ENCODE measurements at places on chromosomes 2 and 18.

GRCh38 chr2:86446060-86446459, 4.9 kb downstream of the KDM3A start:
- DNase-seq: no peak

GRCh38 chr2:133400411-133400810, 167.9 kb downstream of the NCKAP5 start:
- DNase-seq: no peak

GRCh38 chr2:133676392-133677130, 108.3 kb upstream of the NCKAP5 start:
- no peak for DNase-seq

GRCh38 chr2:136116813-136117390, 1.0 kb downstream of the CXCR4 start:
- no peak for DNase-seq

GRCh38 chr2:112601754-112602153, 17.3 kb downstream of the CHCHD5 start:
- DNase-seq: no peak

DNA sequence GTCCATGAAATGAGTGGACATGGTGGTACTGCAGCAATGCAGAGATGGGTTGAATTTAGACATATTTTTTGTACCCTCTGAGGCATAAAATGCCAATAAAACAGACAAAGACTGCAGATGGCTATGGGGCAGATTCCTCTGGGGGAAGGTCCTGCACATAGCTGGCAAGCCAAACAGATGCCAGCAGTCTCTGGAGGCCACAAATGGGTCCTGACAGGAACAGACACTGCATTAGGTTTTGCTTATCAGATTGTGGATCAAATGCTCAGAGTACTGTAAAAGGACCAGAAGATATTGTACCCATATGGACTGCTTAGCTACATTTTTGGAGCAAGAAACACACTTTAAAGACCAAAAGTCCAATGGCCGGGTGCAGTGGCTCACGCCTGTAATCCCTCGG, 40.9 kb upstream of the ORC2 start:
- no peak for DNase-seq

DNA sequence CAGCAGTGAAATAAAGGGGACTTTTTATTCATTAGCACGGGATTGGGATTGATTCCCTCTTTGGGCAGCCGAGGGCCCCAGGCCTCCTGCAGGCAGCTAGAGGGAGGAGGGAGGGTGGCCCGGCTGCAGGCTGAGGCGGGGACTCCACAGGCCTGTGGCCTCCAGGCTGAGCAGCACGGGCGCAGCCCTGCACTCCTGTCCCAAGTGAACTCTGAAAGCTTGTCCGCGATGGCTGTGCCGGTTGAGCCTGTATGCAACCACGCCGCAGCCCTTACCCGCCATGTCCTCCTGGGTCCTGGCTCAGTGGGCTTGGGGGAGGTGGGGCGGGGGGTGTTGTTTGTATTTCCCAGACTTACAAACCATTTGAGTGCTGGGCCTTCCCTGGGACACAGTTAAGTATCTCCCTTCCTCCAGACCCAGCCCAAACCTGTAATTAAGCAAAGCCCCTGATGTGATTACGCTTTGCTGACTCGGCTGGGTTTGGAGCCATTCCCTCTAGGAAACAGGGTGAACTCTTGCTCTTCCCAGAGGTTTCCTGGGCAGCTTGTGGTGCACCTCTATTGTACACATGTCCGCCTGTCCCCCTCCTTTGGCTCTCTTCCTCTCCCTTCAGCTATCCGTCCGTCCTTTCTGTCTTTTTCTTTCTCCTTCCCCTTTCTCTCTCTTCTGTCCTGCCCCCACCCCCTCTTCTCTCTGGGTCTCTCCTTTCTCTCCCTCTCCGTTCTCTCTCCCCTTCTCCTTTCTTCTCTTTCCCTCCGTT, 5.3 kb downstream of the GLI2 start:
- DNase-seq: no peak

DNA sequence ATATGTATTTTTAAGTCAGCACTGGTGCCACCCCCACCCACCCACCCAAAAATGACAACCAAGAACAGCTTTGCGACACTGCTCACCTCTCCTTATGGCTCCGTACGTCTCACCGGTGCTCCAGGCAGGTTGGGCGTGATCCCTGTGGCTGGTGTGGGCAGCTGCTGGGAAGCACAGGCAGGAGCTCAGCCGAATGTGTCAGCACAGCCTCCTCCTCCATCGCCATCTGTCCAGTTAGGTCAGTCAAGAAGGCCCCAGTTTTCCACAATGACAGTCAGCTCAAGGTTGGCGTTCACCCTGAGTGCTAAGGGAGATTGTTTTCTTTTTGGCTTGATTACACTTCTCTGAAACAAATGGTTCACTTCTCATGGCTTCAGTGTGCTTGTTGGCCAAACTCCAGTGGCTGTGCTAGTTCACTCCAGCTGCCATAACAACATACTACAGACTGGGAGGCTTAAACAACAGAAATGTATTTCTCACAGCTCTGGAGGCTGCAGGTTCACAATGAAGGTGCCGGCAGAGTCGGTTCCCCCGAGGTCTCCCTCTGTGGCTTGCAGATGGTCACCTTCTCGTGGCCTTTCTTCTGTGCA, 30.2 kb downstream of the AMER3 start:
- DNase-seq: no peak

GRCh38 chr18:26550998-26551694, 2.8 kb upstream of the KCTD1 start:
- no peak for DNase-seq

GRCh38 chr2:169348321-169349024, 13.9 kb downstream of the LRP2 start:
- no peak for DNase-seq

DNA sequence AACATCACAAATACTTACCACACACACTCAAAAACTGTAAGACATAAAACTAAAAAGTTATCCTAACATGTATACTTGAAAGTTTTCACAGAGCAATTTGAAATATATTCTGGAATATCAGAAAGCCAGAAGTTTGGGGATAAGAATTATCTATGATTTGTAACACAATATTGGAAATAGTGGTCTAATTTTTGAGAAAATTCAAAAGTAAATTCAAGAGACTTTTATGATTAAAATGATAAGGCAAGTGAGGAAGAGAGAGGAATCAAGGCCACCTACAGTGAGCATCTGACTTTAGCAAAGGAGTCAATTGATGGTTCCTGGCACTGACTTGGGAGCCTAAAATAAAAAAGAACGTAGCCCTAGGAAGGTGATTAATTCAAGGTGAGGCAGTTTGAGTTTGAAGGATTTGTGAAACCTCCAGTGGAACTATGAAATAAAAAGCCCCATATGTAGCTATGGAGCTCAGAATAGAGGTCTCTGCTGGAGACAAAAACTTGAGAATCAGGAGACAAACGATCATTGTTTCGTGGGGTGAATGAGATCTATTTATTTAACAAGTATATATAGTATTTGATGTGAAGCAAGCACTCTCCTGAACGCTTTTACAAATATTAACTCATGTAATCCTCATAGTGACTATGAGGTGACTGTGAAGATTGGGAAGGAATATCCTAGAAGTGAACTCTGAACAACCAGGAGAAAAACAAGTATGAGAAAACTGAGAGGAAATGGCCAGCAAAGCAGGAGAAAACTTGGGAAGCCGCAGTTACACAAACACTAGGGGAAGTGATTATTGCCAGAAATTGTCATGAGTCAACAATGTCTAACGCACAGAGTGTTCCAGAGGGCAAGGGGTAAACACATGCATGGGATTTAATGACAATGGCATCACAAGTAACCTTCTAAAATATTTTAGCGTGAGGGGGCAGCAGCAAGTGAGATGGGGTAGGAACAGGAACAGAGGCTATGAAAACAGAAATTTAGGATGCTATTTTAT, 12.8 kb downstream of the TFPI start:
- peak; percentile 17 for DNase-seq

GRCh38 chr18:58674863-58675472, 3.7 kb downstream of the MALT1 start:
- no peak for DNase-seq

DNA sequence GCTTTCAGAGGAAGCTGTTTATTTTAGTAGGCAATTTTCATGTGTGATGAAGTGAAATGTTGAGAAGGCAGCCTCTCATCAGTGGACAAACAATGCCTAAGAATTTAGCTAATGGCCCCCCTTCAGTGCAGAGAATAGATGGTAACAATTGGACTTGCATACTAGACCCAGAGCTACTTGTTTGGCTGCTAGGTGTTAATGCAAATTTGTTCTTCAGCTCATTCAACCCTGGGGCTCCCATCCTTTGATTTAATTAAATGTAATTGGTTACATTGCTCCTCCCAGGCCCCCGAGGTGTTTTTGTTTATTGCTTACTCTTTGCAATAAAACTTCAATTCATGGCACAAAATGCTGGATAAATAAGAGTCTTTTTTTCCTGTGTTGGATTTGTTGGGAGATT, 68.6 kb downstream of the CAMKMT start:
- DNase-seq: no peak

GRCh38 chr2:60532421-60532820, 21.0 kb downstream of the BCL11A start:
- DNase-seq: no peak

DNA sequence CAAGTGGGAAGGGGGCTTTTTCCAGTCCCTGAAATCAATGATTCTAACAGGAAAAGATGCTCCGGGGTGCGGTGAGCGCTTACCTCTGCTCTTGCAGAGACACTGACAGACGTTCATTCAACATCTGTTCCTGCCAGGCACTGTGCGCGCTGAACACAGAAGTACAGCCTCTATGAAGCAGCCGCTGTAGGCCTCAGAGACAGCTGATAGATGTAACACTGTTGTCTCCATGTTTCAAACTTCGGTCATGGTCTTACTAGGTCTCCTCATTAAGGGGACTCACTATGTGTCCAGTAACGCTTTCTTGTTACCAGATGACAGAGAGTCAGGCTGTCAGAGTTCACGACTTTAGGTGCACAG, 649 bp upstream of the CLIP4 start:
- no peak for DNase-seq

DNA sequence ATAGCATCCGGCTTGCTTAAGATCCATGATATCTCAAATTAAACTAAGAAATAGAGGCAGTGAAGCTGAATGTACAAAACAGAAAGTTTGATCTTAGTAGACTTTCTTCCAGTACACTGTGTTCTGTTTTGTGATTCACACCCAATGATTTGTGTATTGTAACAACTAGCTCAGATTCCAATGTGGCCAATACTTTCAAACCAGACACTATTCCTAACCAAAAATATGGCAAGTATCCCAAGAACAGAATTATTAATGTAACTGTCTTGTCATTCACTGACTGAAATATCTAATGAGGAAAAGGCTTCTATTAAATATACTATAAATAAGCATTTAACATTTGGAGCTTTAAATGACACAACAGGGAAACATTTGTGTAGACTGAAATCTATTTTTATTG, 299.1 kb downstream of the NRXN1 start:
- no peak for DNase-seq

- no peak for DNase-seq
Observed at GRCh38 chr18:59610546-59611140, 86.6 kb downstream of the CCBE1 start.

GRCh38 chr2:217382794-217383193, 522.9 kb upstream of the TNP1 start:
- no peak for DNase-seq

- DNase-seq: no peak
Observed at GRCh38 chr2:11499081-11499743, 33.3 kb upstream of the E2F6 start.

DNA sequence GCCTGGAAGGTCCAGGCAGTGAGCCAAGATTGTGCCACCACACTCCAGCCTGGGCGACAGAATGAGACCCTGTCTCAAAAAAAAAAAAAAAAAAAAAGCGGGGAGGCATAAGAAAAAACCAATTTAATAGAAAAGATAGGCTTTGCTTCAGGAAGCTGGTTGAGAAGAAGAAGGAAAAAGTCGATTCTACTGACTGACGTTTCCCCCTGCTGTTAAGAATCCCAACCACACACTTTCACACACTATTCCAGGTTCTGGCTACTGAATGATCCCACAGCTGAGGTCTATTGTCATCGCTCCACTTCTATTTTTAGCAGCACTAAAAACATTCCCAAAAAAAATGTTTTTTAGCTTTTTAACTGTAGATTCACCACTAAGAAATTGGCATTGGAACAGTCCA, 6.7 kb upstream of the CHCHD5 start:
- peak; percentile 22 for DNase-seq

DNA sequence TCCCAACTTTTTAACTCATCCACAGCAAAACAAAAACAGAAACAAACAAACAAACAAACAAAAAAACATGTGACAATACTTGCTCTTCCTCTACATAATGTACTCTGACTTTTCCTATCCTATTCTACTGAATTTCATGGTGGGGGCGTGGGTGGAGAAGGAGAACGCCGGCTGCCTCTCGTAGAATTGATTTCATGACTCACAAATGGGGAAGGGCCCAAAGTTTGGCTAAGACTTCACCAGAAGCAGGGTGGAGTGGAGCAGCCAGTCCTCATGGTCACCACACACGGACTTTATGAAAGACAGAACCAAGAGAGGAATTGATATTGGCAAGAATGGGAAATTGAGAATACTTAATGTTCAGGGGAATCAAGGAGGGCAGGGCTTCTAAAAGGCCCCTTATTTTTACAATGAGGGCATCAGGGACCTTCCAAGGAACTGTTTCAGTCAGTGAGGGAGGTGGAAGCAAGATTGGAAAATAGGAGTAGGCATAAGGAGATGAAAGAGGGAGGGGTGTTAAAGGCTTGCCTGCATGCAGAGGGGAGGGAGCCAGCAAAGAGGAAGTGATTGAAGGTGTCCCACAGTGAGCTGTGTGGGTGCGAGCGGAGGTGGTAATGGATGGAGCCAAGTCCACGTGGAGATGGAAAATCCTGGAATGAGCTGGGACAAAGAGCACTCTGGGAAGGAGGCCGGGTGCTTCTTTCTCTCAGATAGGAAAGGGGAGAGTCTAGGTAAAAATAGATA, 27.9 kb downstream of the MARCHF4 start:
- no peak for DNase-seq
